ENCODE measurements at places on chromosomes 16 and 17.
A peak's percentile ranks its signal among the peaks of the same experiment; 100 is the strongest.

DNA sequence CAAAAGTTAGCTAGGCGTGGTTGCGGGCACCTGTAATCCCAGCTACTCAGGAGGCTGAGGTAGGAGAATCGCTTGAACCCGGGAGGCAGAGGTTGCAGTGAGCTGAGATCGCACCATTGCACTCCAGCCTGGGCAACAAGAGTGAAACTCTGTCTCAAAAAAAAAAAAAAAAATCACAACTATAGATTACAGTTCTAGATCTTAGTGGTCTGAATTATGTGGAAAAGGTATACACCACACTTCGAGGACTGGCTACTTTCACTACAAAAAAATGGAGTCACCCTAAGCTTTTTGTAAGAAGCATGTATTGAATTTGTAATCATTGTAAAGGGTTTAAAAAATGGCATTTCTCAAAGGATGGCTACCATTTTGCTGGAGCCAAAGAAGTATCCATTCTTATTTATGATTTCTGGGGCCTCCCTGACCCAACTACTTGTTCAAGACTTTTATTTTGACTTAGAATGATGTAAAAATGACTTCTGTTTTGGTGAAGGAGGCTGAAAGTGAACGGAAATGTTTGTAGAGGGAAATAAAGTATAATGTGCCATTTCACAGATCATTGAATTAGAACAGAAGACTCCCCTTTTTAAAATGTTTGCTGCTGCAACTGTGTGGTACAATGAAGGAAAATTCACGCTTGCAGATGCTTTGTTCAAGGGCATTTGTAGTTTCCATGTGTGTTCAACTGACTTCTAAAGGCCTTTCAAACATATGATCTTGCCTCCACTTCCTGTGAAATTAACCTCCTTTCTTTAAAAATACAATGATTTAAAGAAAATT, 37.1 kb upstream of the NOL11 start:
- DNase-seq: peak; percentile 41

DNA sequence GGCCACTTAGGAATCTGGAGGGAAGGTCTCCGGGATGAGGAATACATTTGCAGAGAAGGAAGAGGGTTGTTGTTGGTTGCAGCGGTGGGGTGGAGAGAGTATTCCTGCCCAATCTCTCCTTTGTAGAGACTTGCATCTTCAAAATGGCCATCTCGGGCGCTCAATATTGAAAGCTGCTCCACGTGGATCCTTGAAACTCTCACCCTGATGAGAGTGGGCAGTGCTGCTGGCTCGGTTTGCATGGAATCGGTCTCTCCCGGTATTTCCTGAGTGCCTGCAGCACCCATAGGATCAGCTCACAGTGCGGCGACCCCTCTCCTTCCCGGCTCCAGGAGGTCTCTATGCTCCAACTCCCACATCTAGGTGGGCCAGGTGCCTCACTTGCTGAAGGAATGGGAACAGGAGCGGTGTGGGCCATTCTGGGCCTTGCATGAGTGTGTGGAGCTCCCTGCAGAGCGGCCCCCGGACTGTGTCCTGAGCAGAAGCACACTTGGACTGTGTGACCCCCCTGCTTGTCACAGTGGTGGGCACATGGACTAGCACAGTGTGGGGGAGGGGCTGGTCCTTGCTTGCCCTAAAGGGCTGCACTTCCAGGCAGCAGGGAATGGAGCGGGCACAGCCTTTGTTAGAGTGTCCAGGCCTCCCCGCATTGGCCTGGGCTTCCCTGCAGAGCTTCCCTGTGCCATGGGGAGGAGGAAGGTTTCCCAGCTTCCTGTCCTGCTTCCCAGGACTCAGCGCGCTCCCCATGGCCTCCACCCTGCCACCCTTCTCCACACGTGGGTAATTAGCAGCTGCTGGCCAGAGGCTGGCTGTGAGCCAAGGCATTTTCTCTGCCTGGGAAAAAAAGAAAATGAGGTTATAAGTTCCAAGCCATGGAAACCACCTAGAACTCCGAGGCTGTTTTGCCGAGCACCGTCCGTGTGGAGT, 139.3 kb downstream of the IRF8 start:
- DNase-seq: no peak

- DNase-seq: no peak
Observed at GRCh38 chr17:78294776-78295175, 63.3 kb downstream of the TMEM235 start.

DNA sequence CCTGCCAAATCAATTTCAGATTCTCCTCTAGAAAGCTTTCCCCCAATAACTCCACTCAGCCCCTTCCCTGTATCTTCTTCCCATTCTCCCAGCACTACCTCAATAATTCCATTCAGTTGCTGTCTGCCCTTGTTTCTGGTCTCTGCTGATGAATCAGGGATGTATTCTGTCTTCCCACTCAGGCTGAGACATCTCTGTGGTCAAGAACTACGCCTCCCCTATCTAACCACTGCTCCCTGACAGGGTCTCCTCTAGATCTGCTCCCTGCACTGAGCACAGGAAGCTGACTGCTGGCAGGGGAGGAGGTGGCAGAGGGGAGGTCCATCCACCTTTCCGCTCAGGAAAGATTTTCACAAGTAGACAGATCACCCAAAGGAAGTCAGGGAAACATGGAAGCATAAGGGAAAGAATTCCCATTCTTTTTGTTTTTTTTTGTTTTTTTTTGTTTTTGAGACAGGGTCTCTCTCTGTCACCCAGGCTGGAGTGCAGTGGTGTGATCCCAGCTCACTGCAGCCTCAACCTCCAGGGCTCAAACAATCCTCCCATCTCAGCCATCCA, 16.9 kb upstream of the SP2 start:
- DNase-seq: no peak

DNA sequence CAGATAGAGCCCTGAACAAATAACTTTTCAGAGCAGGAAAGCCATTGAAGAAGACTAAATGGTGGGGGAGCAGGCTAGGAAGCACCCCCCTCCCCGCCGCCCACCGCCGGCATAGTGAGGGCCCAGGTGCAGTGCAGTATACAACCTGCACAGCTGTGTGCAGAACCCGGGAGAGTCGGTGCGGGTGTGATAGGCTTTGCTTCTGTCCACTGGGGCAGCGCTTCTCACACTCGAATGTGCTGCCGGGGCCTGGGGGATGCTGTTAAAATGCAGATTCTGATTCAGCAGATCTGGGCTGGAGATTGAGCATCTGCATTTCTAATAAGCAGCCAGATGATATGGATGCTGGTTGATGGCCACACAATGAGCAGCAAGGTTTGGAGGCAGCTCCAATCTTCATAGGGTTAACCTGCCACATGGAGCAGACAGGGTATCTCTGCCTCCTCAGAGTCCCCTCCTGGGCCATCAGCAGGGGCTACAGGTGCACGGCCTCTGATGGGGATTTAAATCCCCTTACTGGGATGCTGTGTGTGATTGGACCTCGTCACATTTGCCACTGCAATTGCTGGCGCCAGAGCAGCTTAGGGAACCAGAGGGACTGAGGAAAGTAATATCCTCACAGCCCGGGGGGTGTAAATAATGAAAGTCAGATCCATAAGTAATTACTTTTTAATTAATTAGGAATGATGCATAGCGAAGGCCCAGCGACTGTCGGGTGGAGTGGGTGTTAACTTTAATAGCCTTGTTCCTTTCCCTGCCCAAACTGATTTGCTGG, 172.0 kb upstream of the RPL38 start:
- no peak for DNase-seq

DNA sequence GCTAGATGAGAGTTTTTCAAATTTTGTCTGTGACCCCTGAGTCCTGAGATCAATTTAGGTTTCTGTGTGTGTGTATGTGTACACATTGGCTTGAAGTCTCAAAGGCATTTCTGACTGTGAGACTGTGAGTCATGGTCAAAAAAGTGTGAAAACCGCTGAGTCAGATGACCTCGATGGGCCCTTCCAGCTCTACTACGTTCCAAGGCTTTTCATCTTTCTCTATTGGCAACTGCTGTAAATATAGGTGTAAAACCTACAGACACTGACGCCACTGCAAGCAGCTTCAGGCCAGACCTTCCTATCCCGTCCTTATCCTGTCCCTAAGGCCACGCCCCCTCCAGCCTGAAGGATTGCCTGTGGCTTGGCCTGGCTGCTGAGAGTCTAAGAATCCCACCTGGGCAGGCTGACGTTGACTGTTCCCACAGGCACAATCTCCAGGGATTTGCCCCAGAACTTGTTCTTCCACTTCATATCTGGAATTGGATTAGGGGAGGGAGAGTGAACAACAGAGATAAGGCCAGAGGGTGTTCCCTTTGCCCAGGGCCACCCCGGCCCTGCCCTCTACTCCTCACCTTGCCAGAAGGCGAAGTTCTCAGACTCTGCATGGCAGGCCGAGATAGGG, 11.3 kb downstream of the OSBPL7 start:
- DNase-seq: no peak

DNA sequence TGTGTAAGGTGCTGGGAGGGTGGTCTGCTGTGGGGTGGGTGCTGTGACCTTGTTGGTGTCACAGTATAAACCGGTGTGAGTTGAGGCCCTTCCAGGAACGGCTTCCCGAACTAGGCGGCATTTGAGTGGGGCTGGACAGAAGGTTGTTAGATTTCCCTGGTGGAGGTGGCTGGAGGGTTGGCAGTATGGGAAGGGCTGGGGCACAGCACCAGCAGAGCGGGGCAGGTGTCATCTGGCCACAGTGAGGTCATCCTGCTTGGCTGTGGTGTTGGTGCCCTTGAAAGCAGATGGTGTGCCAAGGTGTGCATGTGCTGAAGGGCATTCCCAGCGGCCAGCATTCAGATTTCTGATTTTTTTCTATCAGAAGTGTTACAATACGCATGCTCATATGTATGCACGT, 28.1 kb downstream of the BANP start:
- DNase-seq: no peak

GRCh38 chr17:36705874-36706731, 104.7 kb downstream of the MRM1 start:
- DNase-seq: peak; percentile 68

GRCh38 chr17:64016231-64016784, 4.1 kb downstream of the ICAM2 start:
- no peak for DNase-seq

DNA sequence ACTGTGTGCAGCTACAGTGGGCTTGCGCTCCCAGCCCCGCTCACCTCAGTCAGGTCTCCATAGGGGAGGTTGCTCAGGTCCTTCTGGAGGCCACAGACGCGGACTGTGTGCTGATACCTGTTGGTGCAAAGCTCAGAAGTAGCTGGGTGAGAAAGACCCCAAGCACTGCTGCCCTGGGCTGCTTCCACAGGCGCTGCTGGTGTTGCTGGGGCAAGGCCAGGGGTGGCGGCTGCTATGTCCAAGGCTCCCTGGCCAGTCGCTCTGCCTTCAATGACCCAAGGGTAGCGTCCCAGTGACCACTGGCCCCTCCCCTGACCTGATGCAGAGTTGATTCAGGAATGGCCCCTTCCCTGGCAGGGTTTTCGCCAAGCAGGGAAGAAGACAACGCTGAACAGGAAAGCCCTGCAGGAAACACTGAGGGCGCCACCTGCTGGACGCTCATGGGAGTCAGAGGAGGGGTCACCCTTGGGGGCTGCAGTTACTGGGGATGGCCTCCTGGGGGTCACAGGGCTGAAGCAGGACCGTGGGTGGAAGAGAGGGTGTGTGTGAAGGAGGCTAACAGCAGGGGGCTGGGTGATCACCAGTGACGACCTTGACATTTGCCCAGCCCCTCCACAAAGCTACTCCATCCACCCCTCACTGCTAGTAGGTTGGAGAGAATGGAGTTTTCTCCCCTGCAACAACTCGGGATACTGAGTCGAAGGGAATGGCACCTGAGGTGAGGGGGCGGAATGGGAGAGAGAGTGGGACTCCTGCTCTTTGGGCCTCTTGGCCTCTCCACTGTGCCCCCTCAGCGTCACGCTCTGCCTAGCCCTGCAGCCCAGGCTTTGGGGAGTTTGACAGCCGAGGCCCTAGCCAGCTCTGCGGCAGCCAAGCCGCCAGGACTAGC, 38.3 kb downstream of the ABCC12 start:
- peak; percentile 14 for DNase-seq

- DNase-seq: peak; percentile 73
Observed at GRCh38 chr17:30323895-30324319, 9.9 kb downstream of the TMIGD1 start.

DNA sequence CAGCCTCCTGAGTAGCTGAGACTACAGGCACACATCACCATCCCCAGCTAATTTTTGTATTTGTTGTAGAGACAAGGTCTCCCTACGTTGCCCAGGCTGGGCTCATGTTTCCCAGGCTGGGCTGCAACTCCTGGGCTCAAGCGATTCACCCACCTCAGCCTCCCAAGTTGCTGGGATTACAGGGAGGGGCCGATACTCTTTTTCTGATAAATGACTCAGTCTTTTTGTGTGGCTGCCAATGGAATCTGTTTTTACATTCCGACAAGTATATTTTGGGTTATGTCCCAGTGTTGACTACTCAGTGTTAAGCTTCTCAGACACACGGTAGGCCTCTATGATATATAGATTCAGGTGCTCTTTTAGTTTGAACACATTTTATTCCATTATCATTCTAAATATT, 58.1 kb downstream of the SLFN11 start:
- DNase-seq: no peak

DNA sequence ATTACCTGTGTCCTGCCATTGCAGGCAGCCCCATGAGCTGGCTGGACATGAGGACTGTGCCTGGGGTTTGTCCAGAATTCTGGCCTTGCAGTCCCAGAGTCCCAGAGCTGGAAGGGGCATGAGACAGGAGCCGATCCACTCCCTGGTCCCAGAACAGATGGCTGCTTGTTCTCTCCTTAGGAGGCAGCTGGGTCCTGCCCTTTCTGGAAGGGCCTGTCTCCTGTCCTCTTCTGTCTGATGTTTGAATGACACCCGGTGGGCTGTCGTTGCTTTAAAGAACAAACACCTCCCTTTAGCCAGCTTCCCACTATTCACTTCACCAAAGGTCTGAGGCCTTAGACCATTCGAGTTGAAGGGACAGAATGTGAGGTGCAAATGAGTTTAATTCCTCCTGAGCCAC, 63.8 kb downstream of the RAP1GAP2 start:
- DNase-seq: no peak

GRCh38 chr17:57302690-57303465, 46.6 kb downstream of the MSI2 start:
- DNase-seq: no peak

GRCh38 chr17:56744721-56745120, 89.0 kb downstream of the C17orf67 start:
- DNase-seq: no peak

DNA sequence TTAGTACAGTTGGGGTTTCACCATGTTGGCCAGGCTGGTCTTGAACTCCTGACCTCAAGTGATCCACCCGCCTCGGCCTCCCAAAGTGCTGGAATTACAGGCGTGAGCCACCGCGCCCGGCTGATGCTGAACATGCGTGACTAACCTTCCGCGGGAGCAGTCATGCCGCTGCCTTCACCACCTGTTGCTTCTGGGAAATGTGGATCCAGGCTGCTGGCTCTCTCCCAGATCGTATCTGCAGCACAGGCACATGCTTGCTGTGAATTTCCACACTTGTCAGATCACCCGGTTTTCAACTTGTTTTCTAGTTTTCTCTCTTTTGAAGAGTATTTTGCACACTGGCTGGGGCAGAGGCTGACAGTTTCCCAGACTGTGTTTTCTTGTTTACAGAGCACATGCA, 97.9 kb downstream of the ADCY9 start:
- DNase-seq: no peak

Data from NCI-H146 (cell line).